ENCODE measurements at places on chromosomes 6 and 20.

- no peak for DNase-seq
Observed at GRCh38 chr6:91562955-91563354, 976.1 kb upstream of the MAP3K7 start.

GRCh38 chr20:53879048-53879684, 191.2 kb downstream of the BCAS1 start:
- no peak for DNase-seq

DNA sequence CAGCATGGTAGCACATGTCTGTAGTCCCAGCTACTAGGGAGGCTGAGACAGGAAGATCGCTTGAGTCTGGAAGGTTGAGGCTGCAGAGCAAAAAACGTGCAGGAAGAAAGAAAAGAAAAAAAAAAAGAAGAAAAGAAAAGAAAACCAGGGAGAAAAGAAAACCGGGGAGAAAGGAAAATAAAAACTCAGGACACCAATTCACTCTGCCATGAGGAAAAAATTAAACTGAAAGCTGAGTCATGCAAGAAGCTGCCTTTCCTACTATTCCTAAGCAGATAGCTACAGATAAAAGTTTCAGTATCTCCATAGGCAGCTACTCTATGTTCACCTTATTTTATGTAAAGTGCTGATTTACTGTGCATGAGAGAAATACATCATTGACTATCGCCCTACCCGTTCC, 10.5 kb downstream of the PTGIS start:
- DNase-seq: no peak

GRCh38 chr6:156068881-156069280, 613.2 kb upstream of the NOX3 start:
- DNase-seq: no peak

- DNase-seq: no peak
Observed at GRCh38 chr6:53767941-53768340, 26.9 kb upstream of the LRRC1 start.

DNA sequence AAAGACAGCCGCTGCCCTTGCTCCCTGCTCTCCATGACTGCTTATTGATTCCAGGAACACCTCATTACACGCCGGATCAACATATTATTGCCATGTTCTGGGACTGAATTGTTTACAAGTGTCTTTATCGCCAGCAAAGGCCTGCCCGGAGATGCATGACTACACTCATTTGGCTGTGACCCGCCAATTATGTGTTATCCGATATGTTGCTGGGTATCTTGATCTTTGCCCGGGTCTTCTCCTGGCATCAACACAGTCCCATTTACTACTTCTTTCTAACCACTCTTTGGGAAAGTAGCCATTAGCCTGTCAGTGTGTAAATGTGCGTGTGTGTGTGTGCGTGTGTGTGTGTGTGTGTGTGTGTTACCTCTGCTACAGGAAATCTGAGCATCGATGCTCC, 15.4 kb downstream of the LINC00237 start:
- no peak for DNase-seq

GRCh38 chr6:157978021-157978783, 3.5 kb upstream of the SYNJ2 start:
- no peak for DNase-seq

GRCh38 chr6:43856005-43856765, 86.2 kb downstream of the VEGFA start:
- no peak for DNase-seq

GRCh38 chr6:151695156-151695555, 112.3 kb upstream of the ESR1 start:
- no peak for DNase-seq

- no peak for DNase-seq
Observed at GRCh38 chr6:34114695-34115402, 31.0 kb downstream of the GRM4 start.

DNA sequence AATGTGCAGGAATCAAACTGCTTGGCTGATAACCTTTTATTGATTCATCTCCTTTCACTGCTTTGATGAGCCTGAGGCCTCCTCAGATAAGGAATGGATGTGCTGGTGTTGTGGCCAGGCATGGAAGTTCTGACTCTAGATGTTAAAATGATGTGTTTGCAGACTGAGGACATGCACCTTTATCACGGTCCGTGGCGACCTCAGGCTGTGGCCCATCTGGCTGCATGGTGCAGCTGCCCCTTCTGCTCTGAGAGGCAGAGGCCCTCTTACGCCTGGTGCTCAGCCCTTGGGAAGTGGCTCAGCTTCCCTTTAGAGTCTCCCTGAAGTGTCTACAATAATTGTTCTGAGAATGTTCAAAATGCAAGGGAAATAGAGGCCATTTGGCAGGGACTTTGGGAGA, 26.2 kb downstream of the CDH4 start:
- no peak for DNase-seq

DNA sequence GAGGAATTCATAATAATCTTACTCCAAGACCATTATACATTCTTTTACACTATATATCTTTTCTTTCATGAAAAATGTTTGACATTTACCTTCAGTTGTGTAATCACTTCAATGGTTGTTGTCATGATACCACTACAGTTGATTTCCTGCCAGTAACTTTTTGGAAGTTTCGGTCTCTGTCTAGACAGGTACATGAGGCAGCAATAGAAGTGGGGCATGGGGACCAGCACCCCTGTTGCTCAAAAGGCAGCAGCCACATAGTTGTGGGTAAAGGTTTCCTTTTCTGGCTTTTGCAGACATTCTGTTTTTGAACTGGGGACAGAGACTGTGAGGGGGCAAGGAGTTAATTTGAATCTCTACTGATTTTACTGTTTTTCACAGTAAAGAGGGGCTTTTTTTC, 14.1 kb downstream of the SAMD5 start:
- no peak for DNase-seq

- DNase-seq: no peak
Observed at GRCh38 chr20:24102749-24103333, 114.3 kb upstream of the GGTLC1 start.

- DNase-seq: no peak
Observed at GRCh38 chr6:122184401-122184827, 215.0 kb upstream of the HSF2 start.

GRCh38 chr6:45115696-45116095, 212.4 kb upstream of the RUNX2 start:
- DNase-seq: no peak

DNA sequence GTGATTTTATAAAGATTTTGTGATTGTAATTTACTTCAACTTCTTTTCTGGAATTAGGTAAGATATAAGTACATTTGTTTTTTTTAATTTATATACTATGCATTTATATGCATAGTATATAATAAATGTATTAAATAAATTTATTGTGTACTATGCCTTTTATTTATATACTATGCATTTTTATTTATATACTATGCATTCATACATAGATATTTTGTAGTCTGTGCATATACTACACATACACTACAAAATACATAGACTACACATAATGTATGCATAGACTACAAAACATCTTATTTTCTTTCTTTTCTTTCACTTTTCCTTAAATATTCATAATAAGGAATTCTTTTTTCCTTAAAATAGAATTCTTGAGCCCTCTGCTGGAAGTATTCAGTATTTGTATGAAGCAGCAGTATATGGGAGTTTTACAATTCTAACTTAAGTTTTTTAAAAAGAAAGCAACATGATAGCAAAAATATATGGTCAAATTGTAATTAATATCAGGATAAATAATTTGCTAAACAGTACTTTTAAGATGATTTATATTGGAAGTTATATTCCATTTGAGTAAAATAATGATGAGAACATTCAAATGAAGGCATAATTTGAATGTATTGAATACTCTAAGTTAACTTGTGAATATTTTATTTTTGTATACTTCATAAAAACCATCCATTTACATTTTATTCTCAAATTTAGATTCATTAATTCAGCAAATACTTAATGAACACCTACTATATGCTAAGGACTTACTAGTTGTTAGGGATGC, 129.3 kb downstream of the KLHL32 start:
- DNase-seq: no peak

- DNase-seq: no peak
Observed at GRCh38 chr6:142489722-142490610, 188.2 kb downstream of the ADGRG6 start.

DNA sequence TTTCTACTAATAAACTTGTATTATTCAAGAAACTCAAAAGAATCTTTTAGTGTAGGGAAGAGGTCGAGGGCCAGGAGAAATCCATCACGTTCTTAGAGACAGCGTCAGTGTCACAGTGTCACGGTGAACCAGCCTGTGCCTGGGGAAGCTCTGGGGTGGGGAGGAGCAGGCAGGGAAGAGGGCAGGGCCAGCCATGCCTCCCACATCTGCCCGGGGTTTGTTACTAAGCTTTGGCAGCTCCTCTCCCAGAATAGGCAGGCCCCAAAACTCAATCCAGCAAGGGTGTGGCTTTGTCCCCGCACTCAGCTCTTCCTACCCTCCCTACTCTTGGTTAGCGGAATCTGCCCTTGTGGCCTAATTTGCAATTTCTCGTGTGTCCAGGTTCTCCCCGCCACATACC, 72.9 kb downstream of the TCP11 start:
- DNase-seq: no peak

- DNase-seq: no peak
Observed at GRCh38 chr20:48759631-48760245, 68.1 kb downstream of the PREX1 start.

DNA sequence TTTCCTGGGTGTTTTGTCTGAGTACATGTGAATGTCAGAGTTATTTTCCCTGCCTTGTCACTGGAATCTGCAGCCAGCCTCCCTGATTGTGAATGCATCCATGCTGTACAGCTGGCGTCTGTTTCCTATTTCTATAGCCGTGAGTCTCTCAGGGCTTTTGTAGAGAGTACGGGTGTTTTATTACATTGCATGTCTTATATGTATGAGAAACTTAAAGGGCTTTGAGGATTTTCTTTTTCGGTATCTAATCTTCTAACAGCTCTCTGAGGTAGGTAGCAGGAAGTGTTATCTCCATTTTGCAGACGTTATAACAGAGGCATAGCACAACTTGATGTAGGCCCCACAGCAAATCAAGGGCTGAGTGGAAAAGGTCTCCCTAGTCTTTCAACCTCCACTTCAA, 272.9 kb downstream of the PRL start:
- no peak for DNase-seq

DNA sequence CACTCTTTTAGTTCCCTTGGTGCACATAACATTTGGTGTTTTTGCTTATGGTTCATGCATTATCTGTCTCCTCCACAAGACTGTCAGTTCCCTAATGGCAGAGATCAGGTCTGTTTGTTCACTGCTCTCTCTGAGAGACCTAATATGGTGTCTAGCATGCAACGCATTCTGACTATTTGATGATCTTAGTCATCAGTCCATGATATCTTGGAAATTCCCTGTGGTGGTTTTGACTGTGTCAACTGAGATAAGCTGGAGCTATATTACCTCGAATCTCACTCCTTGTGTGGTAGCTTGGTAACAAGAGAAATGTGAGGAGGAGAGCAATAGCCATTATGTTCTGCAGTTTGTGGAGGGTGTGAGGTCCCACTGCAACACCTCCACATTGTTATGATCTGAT, 229.8 kb downstream of the FRK start:
- no peak for DNase-seq

DNA sequence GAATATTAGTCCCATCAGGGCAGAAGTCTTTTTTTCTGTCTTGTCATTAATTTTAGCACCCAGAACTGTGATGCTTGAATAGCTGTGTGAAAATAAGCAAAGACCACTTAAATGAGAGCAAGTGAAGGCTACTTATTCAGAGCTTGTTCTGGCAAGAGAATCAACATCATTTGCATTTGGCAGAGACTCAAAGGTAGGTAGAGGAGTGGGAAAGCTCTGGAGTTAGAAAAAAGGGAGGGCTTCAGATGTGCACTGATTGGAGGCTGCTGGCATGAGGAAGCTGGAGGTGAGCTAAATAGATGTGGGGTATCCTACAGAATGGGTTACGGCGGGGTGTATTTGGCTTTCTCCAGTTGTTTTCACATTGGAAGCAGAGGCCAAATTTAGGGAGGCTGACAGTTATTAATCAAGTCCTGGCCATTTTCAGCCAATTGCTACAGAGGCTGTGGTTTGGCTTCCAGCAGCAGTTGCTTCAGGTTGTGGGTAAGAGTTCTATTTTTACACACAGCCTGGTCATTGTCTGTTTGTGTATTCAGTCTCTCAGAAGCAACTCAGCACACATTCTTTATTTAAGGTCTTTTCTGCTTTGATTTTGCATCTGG, 254.3 kb downstream of the BTBD3 start:
- no peak for DNase-seq

- DNase-seq: no peak
Observed at GRCh38 chr6:7261852-7262461, 51.0 kb downstream of the SSR1 start.

DNA sequence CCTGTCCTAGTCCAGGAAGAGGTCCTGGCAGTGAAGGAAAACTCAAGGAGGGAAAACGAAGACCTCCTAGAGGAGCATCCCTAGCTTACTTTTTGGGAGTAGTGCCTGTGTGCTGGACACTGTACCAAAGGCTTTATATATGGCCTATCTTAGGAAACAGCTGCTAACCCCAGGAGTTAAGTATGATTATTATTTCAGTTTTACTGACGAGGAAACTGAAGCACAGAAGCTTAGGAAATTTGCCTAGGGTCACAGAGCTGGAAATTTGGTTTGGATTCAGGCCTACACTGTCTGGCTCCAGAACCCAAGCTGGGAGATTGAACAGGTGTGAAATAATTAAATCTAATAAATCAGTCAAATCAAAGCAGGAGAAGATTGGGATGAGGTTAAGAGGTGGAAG, 78.0 kb downstream of the SLX4IP start:
- DNase-seq: no peak

GRCh38 chr20:22836877-22837276, 198.2 kb upstream of the SSTR4 start:
- no peak for DNase-seq

DNA sequence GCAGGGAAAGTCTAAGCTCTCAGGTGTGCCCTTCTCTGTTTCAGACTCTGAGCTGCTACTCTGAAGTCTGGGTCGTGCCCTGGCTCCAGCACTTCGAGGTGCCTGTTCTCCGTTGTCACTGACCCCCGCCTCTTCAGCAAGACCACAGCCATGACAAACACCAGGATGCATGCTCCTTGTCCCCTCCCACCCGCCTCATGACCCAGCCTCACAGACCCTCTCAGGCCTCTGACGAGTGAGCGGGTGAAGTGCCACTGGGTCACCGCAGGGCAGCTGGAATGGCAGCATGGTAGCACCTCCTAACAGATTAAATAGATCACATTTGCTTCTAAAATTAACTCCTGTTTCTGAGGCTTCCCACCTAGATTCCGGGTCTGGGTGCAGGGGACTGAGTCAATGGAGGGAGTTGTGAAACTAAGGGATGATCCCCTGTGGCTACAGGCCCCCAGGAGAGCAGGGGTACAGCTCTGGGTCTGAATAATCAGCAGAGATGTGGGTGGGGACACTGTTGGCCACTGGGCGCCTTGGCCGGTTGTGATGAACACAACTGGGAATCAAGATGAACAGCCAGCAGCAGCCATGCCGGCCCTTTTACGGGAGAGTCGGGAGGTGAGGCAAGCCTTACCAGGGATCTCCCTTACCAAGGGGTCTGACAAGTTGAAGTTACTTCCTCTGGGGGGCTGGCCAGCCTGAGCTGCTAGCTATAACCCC, 10.7 kb downstream of the CST7 start:
- DNase-seq: no peak

GRCh38 chr6:47836046-47836445, 54.2 kb downstream of the OPN5 start:
- no peak for DNase-seq

- no peak for DNase-seq
Observed at GRCh38 chr20:62832212-62832922, 15.5 kb downstream of the COL9A3 start.

Data from stimulated activated CD4-positive, alpha-beta T cell treated with anti-CD3 and anti-CD28 coated beads, Interleukin-4, amount 100 ng/mL, for 4 hours (primary cell).